ENCODE measurements at places on chromosomes 7 and 10.

- DNase-seq, result no peak
Measured at GRCh38 chr7:24388212-24388611, 104.2 kb downstream of the NPY start.

- no peak for DNase-seq
Measured at GRCh38 chr10:119413471-119414080, 128.9 kb downstream of the RGS10 start.

- no peak for DNase-seq
Measured at GRCh38 chr7:127448566-127448965, 56.1 kb upstream of the ZNF800 start.

GRCh38 chr7:91824201-91824600, 56.3 kb downstream of the MTERF1 start:
- no peak for DNase-seq

DNA sequence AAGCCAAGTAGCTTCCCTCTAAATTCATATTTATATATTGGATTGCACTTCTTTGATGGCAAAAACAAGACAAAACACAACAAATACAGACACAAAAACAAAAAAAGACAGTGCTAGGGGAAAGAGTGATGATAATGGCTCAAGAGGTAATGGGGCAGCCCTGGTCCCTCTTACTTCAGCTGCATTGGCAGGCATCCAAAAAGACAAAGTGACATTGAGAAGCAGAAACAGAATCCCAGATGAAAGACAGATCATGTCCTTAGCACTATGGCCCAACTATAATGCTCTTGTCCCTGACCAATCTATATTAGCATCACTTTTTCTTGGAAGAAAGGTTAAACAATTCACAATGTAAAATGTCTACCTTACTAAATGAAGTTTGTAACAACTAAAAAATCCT, 76.2 kb downstream of the GPR85 start:
- DNase-seq, result no peak

DNA sequence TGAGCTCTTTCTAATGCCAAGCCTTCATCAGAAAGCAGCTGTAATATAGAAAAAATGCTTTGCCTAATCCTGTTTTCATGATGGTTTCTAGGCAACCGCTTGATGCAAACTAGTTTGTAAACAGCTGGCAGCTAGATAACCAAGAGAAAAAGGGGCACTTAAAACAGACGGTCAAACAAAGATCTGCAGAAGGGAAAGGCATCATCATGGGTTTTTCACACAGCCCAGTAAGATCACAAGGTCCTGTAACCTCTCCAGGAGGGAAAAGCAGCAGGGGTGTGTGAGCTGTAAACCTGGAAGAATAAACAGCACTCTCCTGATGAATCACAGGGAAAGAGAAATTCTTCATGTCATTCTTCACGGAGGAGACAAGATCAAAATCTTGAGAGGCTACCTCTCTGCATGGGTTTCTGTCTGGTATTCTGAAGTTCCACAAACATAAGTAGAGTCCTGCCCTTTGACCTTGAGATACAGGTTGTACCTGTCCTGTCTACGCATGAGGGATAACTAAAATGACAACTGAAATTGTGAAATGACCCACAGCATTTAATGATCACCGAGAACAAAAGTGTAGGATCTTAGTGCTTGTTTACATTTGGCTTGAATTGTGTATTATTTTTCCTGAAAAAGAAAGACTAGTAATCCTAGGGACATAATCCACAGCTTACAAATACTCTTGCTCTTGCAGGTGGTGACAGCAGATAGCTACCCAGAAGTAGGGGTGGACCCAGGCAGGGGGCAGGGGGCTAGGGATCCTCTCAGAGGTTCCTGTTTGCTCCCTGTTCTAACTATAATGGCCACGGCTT, 48.0 kb downstream of the CREB3L2 start:
- no peak for DNase-seq

GRCh38 chr10:69057951-69058297, 30.0 kb upstream of the SRGN start:
- DNase-seq, result no peak

- DNase-seq, result no peak
Measured at GRCh38 chr7:151381348-151382078, 28.3 kb downstream of the WDR86 start.

DNA sequence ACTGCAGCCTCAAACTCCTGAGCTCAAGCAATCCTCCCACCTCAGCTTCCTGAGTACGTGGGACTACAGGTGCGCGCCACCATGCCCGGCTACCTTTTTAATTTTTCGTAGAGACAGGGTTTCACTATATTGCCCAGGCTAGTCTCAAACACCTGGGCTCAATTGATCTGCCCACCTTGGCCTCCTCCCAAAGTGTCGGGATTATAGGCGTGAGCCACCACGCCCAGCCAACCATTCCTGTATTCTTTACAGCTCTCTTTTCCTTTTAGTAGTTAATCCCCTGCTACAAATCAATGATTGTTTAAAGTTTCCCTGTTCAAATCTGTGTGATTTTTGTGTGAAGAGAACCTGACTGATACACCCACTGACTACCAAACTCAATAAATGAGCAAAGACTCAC, 75.4 kb upstream of the SVIL start:
- no peak for DNase-seq

GRCh38 chr7:128738570-128739047, 550 bp upstream of the CALU start:
- no peak for DNase-seq

- DNase-seq, result no peak
Measured at GRCh38 chr7:101833799-101834198, 16.4 kb downstream of the CUX1 start.

DNA sequence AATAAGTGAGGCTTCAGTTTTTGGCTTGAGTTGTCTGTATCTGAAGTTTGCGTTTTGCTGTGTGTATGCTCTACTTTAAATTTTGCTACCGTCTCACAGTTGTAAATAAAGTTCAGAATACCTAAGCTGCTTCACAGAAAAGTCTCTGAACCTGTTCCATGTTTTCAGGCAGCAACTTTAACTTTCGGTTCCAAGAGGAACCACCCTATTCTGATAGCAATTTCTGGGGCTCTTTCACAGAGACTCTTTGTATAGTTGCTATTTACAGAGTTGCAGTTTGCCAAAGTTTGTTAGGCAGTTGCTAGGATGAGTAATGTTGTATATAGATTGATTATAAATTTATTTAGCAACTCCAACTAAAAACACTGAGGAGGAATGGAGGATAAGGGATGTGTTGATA, 5.7 kb downstream of the FAM221A start:
- DNase-seq, result no peak

GRCh38 chr7:23120106-23120505, 14.5 kb downstream of the KLHL7 start:
- DNase-seq, result no peak

DNA sequence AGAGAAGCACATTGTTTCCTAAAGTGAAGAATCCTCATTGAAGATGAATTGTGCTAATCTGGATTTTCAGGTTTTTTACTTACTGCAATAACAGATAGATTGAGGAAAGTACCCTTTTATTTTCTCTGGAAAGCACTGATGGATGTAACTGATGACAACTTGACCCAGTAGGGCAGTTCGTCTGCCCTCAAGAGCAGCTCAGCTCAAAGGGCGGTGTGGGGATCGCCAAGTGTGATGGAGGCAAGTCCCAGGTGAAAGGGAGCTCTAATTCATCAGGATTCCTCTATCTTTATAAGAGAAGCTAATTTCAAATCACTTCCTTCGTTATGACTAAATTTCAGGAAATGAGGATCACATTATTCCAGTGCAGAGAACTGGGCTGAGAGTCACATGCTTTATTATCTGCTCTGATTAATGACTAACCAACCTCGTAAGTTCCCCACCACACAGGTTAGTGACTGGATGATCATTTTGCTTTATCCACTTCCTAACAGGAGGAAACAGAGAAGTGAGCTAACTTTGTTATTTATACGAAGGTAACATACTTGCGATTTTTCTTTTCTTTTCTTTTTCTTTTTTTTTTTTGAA, 98.8 kb downstream of the PFKFB3 start:
- DNase-seq, result no peak

DNA sequence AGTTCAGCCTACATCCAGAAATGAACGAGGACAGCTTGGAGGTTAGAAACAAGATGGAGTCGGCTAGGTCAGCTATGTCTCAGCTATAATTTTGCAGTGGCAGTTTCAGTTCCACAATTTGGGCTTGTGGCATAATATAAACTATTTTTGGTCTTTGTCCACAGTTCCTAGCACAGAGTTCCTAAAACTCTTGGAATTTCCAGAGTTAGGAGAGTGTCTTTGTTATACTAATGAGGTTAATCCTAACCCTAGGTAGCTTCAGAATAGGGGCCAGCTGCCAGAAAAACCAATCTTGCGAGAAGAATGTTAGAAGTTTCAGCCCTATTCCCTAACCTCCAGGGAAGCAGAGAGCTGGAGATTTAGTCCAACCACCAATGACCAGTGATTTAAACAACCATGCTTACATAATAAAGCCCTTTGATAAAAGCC, 131.9 kb downstream of the AKR1D1 start:
- DNase-seq, result no peak

DNA sequence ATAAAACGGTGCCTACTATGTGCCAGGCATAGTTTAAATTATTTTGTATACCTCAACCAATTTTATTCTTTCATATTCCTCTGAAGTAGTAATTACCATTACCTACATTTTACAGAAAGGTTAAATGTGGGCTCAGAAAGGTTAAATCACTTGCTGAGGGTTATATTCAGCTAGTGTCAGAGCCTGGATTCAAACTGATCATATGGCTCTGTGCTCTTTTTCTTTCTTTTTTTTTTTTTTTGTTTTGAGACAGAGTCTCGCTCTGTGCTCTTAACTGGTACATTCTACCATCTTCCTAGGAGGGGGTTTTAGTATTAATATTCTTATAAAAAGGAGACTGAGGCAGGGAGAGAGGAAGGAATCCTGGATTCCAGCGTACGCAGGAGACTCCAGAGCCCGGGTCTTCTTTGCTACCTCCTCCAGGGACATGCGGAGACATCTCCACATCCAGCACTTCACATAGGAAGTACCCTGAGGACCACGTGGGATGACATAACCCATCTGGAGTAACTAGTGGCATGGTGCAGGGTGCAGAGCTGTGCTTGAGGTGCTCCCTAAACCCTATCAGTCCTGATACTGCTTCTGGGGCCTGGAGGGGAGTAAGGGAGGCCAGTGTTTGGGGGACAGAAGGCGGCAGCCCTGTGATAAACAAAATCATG, 29.6 kb upstream of the ATXN7L1 start:
- DNase-seq, result no peak

DNA sequence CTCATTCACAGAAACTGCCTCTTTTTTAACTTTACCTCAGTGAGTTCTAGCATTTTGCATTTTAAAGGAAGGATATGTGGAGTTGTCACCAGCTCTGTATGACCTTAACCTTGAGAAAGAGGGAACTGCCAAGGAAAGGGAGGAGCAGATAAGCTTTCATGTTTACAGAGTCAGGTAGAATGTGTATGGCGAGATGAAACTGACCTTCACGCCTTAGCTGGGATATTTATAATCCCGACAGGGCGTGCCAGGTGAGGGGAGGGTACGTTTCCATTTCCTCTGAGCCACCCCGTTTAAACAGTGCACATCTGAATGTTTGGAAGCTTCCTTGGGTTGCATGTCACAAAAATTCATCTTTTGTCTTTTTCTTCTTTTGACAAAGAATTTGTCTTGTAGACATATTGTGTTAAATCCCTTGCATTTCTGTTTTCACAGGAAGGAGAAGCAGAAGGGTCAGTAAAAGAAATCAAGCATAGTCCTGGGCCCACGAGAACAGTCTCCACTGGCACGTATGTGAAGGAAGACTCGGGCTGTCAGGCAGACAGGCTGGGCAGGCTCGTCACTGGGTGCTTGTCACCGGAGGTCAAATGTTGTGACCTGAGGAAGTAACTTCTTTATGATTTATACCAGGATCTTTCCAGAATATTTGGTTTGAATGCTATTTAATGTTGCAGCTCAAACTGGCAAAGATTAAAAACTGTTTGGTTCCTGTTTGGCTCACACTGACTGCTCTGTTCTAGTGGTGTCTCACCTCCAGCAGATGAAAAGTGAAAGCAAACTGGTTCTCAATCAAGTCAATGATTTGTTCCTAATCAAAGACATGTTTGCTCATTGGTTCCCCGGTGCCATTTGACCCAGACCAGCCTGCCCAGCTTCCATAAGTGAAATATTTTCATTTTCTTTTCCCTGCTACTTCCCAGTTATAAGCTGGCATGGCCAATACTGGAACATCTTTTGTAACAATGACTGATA, 16.2 kb downstream of the OPTN start:
- no peak for DNase-seq

DNA sequence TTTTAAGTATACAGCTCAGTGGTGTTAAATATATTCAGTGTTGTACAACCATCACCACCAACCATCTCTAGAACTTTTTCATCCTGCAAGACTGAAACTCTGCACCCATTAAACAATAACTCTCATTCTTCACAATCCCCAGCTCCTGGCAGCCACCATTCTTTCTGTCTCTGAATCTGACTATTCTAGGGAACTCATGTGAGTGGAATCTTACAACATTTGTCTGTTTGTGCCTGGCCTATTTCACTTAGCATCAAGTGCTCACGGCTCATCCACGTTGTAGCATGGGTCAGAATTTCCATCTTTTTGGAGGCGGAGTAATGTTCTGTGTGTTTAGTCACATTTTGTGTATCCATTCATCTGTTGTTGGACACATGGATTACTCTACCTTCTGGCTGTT, 40.8 kb upstream of the PFKFB3 start:
- DNase-seq, result no peak

DNA sequence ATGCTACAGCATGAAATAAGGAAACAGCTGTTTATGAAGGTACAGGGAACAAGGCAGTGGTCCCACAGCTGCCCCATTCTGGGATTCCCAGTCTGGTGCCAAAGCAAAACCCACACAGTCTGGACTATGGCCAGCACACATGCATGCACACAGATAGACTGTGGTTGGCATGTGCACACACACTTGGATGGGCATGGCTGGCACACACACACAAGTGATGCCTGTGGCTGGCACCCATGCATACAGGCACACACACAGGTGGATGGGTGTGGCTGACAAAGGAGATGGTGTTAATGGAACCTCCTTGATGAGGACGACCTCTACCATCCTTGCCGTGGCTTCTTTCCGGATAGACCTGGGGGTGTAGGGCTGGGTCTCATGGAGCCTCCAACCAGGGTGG, 114.0 kb upstream of the LYZL2 start:
- DNase-seq, result no peak

DNA sequence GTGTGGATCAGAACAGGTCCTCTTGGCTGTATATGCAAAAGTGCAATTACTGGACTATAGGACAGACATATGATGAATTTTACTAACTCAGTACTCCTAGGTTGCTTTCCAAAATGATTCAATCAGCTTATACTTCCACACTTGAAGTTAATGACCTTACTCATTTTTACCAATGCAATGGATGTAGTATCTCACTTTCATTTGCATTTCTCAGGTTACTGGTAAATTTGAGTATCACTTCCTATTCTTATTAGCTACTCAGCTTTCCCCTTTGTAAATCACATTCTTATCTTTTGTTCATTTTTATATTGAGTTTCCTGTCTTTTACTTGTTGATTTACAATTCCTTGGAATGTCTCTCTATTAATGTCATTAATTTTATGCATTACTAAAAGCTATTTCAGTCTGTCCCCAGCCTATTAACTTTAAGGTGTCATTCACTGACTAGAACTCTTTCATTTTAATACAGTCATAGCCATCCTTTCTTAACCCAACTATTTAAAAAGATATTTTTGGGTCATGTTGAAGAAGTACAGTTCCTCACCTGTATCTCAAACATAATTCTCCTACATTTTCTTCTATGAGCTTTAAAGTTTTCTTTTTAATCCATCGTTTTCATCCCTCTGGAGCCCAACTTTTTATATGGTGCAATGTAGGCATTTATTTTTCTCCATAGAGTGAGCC, 88.6 kb downstream of the VIM start:
- no peak for DNase-seq

All from stimulated activated CD4-positive, alpha-beta T cell treated with anti-CD3 and anti-CD28 coated beads, Interleukin-15, amount 100 ng/mL, for 1 hour (primary cell).